ENCODE measurements at places on chromosomes 4 and X.

DNA sequence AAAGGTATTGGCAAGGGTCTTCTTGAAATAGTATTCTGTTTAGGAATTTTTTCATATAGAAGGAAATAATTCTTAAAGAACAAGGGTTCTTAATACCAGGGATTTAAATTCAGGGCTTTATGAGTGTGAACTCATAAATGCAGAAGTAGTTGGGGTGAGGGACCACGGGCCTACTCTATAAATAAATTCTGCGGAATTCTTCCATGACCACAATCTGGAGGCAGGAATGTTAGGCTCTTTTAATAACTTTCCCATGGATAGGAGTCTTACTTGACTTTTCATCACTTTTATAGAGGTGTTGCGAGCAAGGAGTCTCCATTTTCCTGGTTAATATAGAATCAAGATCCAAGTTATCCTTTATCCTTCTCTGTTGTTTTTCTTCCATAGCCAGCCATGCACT, 76.7 kb upstream of the SLC4A4 start:
- H3K27me3 ChIP-seq: no peaks in the 10 kb centered on the region
- no peak overlapping the region for H3K27ac ChIP-seq
- H3K4me1 ChIP-seq: no peaks in the 10 kb centered on the region

DNA sequence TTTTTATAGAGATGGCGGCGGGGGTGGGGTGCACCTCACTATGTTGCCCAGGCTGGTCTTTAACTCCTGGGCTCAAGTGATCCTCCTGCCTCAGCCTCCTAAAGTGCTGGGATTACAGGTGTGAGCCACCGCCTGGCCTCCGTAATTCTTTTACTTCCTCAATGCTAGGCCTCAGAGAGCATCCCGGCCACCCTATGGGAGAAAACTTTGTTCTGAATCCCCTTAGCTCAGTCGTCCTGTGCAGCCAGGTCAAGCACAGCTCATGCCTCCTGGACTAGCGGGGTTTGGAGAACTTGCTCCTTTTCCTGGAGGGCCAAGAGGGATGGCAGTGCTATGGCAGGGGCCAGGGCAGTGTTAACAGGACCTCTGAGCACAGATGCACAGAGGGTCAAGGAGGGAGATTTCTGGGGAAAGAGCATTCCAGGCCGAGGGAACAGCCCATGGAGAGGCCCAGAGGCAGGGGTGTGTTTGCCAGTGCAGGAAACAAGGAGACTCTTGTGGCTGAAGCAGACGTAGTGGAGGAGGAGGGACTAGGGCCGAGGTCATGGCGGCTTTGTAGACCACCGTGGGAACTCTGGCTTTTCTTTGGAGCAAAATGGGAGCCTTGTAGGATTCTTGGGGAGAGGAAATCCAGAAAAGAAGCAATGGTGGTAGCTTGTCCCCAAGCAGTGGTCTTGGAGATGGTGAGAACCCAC, 9.8 kb upstream of the TNIP2 start:
- no peak for DNase-seq
- no peak overlapping the region for H3K4me3 ChIP-seq
- no peaks in the 10 kb centered on the region for H3K36me3 ChIP-seq

GRCh38 chr4:15423285-15423711, 4.5 kb upstream of the C1QTNF7 start:
- H3K27me3 ChIP-seq: no peaks in the 10 kb centered on the region
- H3K4me1 ChIP-seq: no peaks in the 10 kb centered on the region
- H3K36me3 ChIP-seq: no peaks in the 10 kb centered on the region
- no peak overlapping the region for H3K4me3 ChIP-seq

DNA sequence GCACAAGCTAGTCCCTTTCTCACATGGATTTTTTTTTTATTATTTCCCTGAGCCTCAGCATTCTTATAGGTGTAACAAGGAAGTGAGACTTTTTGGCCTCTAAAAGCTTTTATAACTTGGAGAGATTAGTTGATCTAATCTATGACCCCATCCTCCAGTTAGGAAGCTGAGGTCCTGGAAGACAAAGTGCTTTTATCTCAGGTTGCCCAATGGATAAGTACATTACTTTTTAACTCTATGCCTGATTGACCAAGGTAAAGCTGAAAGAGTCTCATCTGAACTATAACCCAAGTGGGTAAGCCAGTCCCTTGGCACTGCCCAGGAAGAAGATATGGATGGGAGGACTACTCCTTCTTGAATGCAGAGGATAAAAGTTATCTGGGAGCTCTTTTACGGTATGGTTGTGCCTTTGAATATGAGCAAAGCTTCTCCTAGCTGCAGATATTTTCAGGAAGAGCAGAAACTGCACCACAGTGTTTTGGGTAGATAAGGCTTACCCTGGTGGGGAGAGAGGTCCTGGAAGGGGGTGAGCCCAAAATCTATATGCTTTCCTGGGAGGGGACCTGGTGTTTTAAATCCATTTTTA, 40.2 kb downstream of the VSIG4 start:
- H3K27ac ChIP-seq: no peak overlapping the region
- no peaks in the 10 kb centered on the region for H3K36me3 ChIP-seq
- no peaks in the 10 kb centered on the region for H3K27me3 ChIP-seq
- DNase-seq: no peak

DNA sequence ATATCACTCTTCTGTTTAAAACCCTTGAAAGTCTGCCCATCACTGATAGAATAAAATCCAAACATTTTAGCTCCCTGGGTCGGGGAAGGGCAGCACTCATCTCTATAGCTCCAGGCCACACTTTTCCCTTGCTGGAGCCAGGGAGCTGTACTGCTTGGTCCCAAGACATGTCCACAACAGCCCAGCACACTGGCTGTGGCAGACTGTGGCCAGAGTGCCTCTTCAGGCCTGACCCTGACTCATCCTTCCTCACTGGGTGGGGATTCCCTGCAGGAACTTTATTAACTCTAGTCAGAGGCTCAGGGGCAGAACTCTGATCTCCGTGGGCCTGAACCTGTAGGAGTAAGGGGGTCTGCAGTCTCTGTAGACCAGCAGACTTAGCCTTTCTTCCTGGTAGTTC, 69.8 kb upstream of the CAPN6 start:
- no peaks in the 10 kb centered on the region for H3K4me1 ChIP-seq
- H3K27me3 ChIP-seq: no peaks in the 10 kb centered on the region
- H3K36me3 ChIP-seq: no peaks in the 10 kb centered on the region
- no peak overlapping the region for H3K27ac ChIP-seq

DNA sequence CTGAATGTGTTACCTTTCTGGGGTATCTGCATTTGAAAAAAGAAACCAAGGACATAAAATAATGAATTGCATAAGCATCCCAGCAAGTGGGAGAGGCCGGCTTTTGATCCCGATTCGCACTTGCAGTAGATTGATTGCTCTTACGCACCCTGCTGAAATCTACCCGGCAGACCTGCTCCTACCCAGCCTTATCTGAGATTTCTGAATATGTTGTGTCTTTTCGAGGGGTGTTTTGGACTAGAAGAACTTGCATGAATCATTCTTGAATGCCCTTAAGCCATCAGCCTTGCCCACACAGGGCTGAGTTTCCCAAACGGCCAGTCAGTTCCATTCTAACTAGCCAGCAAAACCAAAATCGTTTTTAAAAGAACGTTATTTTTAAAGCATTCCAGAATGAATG, 174.4 kb upstream of the BCOR start:
- peaks cover 8% of the 10 kb centered on the region for H3K4me1 ChIP-seq
- H3K27ac ChIP-seq: no peak overlapping the region
- no peaks in the 10 kb centered on the region for H3K36me3 ChIP-seq
- no peaks in the 10 kb centered on the region for H3K27me3 ChIP-seq
- H3K4me3 ChIP-seq: no peak overlapping the region
- no peak for DNase-seq

DNA sequence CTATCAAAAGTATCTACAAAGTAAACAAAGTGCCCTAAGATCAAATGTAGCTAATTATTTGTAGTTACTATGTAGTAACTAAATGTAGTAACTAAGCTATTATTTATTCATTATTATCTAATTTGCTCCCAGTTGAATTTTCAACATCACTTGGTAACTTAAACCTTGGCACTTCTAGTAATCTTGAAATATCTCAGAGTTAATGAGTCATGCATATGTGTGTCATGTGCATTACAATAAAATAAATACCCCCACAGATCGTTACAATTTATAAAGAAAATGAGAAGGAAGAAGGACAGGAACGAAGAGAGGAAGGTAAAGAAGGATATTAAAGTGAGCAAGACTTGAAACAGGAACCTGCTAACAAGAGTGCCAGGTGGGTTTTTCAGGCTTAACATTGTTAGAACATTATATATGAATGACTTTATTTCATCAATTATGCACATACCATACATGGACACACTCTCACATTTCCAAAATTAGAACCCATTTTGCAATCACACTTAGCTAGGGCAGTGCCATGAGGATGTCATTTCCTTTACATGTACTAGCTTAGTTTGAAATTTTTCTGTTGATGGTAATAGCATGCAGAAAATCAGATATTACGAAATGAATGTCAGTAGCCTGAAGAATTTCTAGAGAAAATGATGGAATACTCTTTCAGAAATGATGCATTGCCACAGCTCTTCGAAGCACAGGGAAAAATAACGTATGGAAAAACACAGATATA, 1670.4 kb upstream of the AGA start:
- H3K36me3 ChIP-seq: no peaks in the 10 kb centered on the region
- H3K4me1 ChIP-seq: peaks cover 3% of the 10 kb centered on the region
- DNase-seq: no peak
- H3K27me3 ChIP-seq: no peaks in the 10 kb centered on the region

DNA sequence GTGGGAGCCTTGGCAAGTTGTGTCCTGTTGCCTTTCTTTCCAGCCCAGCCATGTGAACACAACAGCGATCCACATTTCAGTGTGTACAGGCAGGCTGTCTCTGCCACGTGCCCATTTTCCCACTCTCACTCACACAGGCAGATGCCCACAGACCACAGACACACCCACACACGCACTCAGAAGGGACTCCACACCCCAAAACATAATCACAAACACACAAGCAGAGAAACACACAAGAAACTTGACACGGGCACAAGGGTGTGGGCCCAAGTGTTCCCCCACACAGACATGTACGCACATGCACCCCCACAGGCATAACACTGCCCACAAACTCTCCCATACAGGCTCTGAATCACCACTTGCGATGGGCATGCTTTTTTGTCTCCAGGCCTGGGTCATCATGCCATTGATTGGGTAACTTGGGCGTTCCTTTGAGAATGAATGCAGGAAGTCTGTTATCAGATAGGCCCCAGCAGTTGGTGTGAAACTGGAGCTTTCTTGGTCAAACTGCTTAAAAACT, 84.3 kb downstream of the NBDY start:
- no peaks in the 10 kb centered on the region for H3K36me3 ChIP-seq
- H3K4me3 ChIP-seq: no peak overlapping the region
- H3K4me1 ChIP-seq: no peaks in the 10 kb centered on the region
- H3K27me3 ChIP-seq: no peaks in the 10 kb centered on the region
- DNase-seq: no peak

- H3K27ac ChIP-seq: no peak overlapping the region
- H3K4me3 ChIP-seq: peak overlapping the region; percentile 86
- no peaks in the 10 kb centered on the region for H3K36me3 ChIP-seq
- H3K27me3 ChIP-seq: peaks cover 47% of the 10 kb centered on the region
- no peak for DNase-seq
These were observed 632 bp upstream of the PCDH7 start for GRCh38 chr4:30719454-30720020.

GRCh38 chr4:109486007-109486406, 52.4 kb downstream of the SEC24B start:
- H3K27me3 ChIP-seq: no peaks in the 10 kb centered on the region
- no peak overlapping the region for H3K4me3 ChIP-seq
- DNase-seq: no peak
- H3K27ac ChIP-seq: no peak overlapping the region
- no peaks in the 10 kb centered on the region for H3K36me3 ChIP-seq

All from H1 (cell line).